NCI-H2107 (cell line): ENCODE measurements at places on chromosomes 16 and 17.

GRCh38 chr16:50224286-50224685 lies 42.1 kb upstream of the ADCY7 start:
- no peak for DNase-seq

DNA sequence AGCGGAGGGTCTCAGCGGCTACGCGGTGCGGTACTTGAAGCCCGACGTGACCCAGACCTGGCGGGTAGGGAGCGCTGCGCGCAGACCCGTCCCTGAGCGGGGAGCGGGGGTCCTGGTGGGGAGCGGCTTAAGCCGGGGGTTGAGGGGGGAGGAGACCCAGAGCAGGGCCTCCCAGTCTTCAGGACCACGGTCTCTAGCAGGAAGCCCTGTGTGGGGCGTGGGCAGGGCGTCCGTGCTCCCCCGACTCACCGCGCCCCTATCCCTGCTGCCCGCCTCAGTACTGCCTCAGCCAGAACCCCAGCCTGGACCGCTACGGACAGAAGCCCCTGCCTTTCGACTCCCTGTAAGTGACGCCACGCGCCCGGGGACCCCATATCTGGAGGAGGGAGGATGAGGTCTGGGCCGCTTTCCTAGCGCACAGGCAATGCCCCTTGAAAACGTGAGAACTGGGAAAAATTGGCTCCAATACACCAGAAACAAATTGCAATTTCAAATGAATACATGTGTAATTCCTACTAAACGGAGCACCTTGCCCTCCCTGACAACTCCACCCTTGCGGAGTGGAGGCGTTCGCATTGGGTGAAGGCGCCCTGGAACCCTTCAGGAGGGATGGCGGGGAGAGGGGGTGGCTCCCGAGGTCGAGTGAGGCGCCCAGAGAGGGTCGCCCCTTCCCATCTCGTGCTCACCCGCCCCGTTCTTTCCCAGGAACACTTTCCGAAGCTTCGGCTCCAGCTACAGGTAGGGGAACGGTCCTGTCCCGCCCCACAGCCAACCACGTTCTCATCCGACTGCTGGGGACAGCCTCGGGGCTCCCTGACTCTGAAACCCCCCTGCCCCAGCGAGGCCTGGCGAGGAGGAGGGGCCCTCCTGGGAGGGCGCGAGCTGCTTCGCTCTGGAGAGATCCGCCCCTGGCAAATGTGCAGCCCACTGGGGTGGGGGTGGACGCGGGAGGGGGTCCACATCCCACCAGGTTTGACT lies 14.6 kb upstream of the CNGB1 start:
- no peak for DNase-seq

- DNase-seq, result no peak
Measured at GRCh38 chr16:83581082-83581481, 226.7 kb upstream of the HSBP1 start.

- peak; percentile 45 for DNase-seq
Measured at GRCh38 chr16:57519796-57520360, 16.5 kb downstream of the CCDC102A start.

GRCh38 chr17:48160177-48161081 lies 52.9 kb downstream of the SNX11 start:
- DNase-seq, result peak; percentile 37

- DNase-seq, result no peak
Measured at GRCh38 chr17:47983492-47984223, 12.7 kb downstream of the CDK5RAP3 start.

DNA sequence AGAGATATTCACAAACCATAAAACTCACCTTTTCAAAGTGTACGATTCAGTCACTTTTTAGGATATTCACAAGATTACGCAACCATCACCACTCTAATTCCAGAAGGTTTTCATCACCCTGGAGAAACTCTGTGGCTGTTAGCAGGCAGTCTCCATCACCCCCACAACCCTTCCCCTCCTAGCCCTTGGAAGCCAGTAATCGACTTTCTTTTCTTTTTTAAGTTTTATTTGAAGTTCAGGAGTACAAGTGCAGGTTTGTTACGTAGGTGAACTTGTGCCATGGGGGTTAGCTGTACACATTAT lies 363.5 kb downstream of the CPPED1 start:
- no peak for DNase-seq

GRCh38 chr17:34556384-34556783 lies 23.0 kb upstream of the TMEM132E start:
- DNase-seq, result no peak

GRCh38 chr17:7508846-7509245 lies 24.7 kb downstream of the POLR2A start:
- no peak for DNase-seq

DNA sequence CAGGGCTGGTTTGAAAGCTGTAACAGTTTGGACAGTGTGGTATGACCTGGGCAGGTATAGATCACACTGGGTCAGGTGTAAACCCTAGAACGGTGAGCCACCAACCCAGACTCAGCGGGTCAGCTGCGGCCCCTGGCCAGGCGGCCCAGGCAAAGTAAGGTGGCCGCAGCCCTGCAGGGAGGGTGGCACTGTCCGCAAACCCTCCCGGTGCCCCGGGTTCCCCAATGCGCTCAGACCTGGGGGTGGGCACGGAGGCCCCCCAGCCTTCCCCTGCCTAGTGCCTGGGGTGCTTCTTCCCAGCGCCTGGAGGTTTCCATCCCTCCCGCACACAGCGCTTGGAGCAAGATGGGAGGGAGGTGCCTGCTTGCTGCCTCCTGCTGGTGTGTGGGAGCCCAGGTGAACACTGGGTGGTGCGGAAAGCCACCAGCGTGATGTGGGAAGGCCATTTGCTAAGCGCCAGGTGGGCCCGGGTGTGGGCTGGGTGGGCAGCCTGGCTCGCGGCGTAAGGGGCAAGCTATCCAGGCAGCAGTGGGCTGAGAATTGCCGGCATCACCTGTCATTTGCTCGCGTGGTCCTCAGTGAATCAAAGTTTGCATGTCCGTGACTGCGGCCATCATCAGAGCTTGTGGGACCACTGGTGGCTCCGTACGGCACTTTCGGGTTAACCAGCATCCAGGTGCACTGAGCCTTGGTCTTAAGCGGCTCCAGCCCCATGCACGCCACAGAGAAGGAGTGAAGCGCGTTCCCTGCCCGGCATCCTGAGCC lies 47.3 kb upstream of the GNG13 start:
- DNase-seq, result no peak

- DNase-seq, result no peak
Measured at GRCh38 chr17:21330436-21331160, 45.6 kb upstream of the KCNJ12 start.

DNA sequence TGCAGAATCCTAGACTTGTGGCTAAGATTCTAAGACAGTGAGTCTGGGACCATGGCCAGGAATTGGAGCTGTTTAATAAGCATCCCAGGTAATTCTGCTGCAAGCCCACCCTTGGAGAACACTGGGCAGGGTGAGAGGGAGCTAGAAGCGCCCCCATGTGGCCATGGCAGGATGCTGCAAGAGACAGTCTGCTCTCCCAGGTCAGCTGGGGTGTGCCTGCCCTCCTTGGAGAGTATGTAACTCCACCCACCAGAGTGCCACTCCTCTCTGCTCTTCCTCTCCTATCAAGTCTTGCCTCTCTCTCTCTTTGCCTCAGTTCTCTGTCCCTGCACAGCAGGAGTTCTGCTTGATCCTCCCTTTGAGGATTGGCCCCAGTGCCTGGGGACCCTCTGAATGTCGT lies 14.9 kb downstream of the RCVRN start:
- no peak for DNase-seq

DNA sequence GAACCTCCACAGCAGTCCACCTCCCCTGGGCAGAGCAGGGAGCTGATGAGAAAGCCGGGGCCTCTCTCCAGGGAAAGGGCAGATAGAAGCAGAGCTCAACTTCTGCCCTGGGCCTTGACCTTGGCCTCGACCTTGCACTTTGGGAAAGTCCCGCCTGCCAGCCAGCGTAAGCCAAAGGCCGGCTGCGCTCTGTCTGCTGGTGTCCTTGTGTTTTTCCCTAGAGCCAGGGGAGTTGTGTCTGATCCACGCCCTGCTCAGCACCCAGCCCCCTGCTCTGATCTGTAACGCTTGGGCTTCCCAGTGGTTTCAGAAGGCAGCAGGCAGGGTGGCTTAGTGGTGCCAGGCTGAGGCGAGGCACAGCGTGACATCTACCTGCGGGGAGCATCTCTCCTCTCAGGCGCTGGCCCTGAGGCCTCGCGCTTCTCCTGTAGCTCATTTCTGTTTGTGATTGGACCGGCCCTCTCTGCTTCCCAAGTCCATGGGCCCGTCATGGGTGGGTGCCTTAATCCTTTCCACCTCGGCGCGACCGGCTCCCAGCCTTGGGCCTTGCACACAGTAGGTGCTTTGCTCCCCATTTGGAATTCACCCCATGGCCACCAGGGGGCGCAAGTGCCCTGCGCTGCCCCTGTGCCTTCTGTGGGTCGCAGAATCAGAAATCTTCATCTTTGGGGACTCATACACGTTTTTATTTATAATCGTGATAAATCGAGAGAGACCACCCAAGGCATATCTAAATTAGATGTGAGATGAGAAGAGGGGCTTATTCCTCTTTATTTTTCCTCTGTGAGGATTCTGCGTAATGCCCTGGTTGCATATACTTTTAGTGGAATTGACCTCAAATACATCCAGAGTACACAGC lies 24.2 kb downstream of the SGSH start:
- DNase-seq, result no peak

- DNase-seq, result no peak
Measured at GRCh38 chr17:69069226-69069750, 8.6 kb upstream of the ABCA9 start.

DNA sequence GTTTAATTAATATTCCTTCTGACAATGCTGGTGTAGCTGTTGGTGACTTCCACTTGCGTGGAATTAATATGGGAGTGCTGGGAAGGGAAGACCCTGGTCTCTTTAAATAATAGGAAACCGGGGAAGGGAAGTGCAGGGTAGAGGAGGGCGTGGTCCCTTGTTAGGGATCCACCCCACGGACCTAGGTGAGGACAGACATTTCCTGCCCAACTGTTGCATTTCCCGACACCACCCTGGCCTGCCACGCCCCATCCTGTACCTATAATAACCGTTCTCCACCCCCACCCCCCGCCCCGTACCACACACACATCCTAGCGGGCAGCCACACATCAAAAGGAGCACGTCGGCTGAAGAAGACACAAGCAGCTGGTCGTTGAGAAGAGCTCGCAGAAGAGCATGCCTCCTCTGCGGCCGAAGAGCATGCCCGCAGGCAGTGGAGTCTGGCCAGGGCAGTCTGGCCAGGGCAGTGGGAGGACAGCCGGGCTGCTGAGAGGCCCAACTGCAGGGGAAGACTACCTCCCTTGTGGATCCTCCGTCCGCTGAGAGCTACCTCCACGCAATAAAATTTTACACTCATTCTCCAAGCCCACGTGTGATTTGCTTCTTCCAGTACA lies 36.8 kb upstream of the MMD start:
- DNase-seq, result no peak
